ENCODE measurements at places on chromosomes 1 and 21.

- DNase-seq = no peak
Observed at GRCh38 chr1:14662116-14662515, 63.6 kb downstream of the KAZN start.

GRCh38 chr1:28244549-28245251, 8.8 kb downstream of the ATP5IF1 start:
- no peak for DNase-seq

DNA sequence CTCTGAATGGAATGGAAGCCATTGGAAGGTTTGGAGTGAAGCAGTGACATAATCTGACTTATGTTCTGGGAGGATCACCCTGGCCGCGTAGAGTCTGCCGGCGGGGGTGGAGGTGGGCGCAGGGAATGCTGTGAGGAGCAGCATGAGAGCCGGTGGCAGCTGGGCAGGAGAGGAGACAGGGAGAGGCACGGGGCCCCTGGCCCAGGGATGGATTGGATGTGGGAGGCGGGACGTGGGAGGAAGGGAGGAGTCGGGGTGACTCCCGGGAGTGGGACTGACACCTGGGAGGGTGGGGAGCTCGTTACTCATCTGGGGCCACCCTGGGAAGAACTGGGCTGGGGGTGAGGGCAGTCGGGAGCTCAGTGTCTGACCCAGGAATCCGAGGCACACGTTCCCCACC, 10.4 kb upstream of the KCNAB2 start:
- no peak for DNase-seq

DNA sequence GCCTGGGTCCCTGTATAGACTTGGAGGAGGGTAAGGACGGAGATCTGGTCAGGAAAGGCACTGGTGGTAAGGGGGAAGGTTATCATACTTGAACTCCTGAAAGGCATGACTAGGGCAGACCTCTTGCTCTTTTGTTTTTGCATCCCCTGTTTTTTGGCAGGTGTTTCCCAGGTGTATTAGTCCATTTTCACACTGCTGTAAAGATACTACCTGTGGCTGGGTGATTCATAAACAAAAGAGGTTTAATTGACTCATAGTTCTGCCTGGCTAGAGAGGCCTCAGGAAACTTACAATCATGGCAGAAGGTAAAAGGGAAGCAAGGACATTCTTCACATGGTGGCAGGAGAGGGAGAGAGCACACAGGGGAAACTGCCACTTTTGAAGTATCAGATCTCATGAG, 57.2 kb upstream of the APOBEC4 start:
- no peak for DNase-seq

DNA sequence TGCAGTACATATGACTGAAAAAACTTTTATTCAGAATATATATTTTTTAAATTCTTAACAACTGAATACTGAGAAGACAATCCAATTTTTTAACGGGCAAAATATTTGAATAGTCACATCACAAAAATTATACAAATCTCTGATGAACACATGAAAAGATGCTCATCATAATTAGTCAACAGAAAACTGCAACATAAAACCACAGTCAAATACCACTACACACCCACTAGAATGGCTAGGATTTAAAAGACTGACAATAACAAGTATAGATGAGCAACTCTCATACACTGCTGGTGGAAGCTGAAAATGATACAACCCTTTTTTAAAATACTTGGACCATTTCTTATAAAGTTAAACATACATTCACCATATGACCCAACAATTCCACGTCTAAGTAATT, 87.7 kb upstream of the TNFSF4 start:
- no peak for DNase-seq

DNA sequence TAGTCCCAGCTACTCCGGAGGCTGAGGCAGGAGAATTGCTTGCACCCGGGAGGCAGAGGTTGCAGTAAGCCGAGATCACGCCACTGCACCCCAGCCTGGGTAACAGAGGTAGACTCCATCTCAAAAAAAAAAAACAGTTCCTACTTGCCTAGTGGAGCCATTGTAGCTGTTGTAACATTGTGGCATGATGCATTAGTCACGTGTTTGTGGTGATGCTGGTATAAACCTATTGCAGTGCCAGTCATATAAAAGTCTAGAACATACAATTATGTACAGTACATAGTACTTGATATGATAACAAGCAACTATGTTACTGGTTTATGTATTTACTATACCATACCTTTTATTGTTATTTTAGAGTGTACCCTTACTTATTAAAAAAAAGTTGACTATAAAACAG, 16.2 kb downstream of the KYAT3 start:
- DNase-seq = no peak

GRCh38 chr1:84712276-84712874, 22.1 kb upstream of the SSX2IP start:
- DNase-seq = no peak

- DNase-seq = no peak
Observed at GRCh38 chr1:23957096-23957495, 2.5 kb upstream of the PNRC2 start.

- DNase-seq = no peak
Observed at GRCh38 chr1:43938383-43938782, 4.8 kb downstream of the ARTN start.

DNA sequence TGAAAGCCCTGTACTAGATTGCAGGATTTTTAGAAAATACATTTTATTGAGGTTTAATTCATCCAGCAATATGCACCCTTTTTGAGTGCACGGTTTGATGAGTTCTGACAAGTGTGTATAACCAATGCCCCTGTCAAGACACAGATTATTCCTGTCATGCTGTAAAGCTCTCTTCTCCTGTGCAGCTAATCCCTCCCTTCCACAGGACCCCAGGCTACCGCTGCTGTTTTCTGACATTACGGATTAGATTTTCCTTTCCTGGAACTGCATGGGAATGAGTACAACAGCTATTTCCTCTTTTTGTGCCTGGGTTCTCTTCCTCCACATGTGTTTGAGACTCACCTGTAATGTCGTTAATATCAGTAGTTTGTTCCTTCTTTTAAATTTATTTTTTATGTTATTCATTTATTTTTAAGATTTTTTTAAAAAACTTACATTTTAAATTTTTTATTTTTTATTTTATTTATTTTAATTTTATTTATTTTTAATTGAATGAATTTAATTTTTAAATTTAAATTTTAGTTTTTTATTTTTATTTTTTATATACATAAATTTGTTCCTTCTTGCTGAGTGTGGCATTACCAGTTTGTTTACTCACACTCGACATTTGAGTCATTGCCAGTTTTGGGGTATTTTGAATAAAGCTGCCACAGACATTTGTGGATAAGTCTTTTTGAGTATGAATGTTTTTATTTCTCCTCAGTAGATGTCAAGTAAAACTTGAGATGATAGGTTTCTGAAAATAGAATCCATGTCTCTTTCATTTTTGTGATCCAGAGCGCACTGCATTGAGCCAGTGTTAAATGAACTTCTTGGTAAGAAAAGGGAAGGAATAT, 79.0 kb upstream of the B3GALT5 start:
- DNase-seq = no peak

- DNase-seq = no peak
Observed at GRCh38 chr1:5743435-5744095, 248.7 kb downstream of the NPHP4 start.

DNA sequence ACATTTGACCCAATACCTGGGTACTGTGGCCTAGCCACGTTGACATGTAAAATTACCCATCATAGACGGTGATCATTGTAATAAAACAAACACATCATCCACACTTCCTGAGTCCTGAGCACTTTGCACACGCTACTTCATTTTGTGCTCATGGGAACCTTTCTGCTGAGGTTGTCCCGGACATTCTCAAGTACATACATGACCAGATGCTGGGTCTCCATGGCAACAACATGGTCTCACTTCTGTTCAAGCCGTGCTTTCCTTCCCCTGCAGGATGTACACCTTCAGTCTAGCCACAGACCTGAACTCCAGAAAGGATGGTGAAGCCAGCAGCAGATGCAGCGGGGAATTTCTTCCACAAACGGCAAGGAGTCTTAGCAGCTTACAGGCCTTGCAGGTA, 22.7 kb downstream of the UBASH3A start:
- no peak for DNase-seq

- DNase-seq = no peak
Observed at GRCh38 chr1:54884135-54884586, 2.8 kb downstream of the DHCR24 start.

DNA sequence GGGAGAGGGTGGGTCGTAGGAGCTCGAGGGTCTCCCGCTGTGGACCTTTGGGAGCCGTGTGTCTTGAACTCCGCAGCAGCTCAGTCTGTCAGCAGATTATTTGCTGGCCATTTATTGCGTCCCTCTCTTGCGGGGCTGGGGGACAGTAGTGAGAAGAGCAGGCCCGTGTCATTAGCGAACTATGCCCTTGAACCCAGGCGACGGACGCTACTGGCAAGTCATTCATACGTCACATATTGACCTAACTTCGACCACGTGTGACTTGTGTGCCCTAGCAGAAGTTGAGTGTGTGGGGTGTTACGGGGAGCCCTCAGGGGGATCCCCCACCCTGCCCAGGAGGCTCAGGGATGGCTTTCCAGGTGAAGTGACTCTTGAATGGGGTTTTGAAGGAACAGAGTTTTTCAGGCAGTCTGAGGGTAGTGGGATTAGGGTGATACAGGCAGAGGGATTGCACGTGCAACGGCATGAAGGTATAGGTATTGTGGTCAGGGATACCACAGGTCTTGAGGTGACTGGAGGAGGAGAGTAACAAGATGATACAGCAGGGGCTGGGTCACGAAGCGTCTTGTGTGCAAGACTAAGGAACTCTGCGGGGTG, 13.0 kb downstream of the RCC1 start:
- no peak for DNase-seq
